Activated naive CD4-positive, alpha-beta T cell treated with anti-CD3 and anti-CD28 coated beads for 36 hours (primary cell): ENCODE measurements at places on chromosomes 7 and 10. TPM values are rescaled to one million over a fixed set of nuclear protein-coding genes. Genes with fewer than 3 reads are reported as not detected.

GRCh38 chr10:12512332-12513002 lies 163.1 kb downstream of the CAMK1D start:
- no peak for DNase-seq

ENKUR gene
- total RNA-seq = not detected

DNA sequence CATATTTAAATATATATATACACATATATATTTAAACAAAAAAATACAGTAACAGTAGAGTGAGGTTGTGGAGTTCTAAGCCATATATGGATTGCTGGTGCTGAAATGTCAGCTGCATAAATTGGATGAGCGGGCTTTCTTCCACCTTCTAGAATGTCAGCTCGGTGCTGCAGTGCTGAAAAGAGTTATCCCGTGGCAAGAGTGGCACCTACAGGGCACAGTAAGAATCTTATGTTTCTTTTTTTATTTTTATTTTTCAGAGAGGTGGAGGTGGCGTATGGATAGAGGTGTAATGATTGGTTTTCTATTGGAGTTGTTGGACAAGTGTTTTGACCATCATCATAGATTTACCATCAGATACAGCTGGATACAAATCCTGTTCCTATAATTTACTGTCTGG lies 86.2 kb upstream of the DYNC1I1 start:
- peak; percentile 13 for DNase-seq

TMEM184A gene
- total RNA-seq = not detected

MOGAT3 gene
- total RNA-seq = not detected

PDE1C gene
- total RNA-seq = not detected

DNA sequence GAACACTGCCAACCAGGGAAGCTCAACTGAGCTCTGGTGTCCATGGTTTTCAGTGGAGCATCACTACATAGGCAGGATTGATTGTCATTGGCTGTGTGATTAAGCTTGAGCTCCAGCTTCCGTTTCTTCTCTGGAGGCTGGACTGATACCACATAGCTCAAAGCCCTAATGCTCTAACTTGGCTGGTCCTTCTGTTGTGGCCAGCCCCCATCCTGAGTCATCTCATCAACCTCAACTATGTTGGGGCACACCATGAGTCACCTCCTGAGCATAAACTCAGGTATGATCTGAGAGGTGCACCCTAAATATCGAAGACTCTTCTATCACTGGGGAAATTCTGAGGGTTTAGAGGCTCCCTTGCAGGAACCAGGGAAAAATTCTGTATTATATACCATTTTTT lies 114.5 kb upstream of the INHBA start:
- peak; percentile 23 for DNase-seq

DNA sequence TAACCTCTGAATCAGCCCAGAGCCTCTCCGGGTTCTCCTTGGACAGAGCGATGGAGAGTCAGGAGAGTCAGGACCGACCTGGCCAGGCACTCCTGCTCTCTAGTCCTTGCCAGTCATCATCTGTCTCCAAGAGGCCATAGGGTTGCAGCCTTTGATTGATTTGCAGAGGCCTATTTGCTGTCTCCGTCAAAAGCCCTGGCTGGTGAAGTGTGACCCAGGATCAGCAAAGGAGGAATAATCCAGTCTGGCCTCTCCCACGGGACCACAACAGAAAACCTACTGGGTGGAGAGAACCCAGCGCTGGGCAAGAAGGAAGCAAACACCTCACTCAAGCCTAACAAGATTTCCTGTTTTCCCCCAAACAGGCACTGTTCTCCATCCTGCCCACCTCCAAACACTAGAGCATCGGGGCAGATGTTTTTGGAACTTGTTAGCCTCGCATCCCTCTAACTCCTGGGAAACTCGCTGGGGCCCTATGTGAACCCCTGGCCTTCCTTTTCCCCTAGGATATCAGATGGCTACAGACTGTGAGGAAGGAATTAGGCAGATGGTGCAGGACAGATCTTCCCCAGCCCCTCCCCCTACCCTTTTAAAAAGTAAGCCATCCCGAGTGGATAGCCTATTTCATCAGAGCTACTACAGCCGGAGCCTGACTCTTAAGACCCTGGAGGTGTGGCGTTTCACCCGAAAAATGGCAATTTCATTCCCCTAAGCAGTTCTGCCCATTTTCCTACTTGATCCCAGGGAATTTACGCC lies 54.3 kb downstream of the PODXL start:
- DNase-seq = no peak

DNA sequence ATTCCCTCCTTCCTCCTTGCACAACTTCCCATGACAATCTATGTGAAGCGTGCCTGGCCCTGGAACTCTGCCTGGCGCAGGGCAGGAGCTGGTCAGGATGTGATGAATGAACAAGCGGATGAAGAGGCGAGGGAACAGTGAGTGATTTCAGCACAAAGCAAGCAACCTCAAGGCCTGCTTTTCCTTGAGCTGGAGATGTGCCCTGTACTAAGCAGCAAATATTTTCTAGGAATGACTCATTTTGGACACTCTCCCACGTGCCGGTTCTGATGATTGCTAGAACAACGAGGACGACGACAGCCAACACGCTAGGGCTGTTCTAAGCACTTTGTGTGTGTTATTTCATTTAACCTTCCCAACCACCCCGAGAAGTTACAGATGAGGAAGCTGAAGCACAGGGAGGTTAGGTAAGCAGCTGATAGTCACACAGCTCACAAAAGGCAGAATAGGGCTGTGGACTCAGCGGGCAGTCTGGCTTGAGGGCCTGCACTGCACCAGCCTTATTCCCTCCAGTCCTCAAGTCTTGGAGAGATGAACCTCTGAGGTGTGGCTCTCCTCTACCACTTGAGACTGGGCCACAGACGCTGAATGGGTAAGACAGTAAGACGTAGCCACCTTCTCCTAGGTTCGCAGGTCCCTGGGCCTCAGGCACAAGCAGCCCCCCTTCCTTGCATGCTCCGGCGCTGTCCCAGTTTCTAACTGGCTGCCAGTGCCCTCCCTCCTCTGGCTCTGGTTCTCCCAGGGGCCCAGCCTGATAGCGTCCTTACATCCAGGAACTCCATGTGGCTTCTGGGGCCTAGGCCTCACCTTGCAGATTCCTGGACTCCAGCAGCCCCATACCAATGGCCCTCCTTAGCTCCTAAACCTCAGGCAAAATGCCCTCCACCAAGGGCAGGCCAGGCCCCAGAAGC lies 59.0 kb downstream of the YKT6 start:
- no peak for DNase-seq

PMS2 gene
- total RNA-seq = 19.8 TPM

GRCh38 chr10:19904202-19904661 lies 88.0 kb downstream of the PLXDC2 start:
- DNase-seq = no peak

NCOA4 gene
- total RNA-seq = 74.2 TPM

- DNase-seq = no peak
Measured at GRCh38 chr7:36262309-36263094, 109.4 kb downstream of the EEPD1 start.
